ENCODE measurements at places on chromosomes 7 and 10.
A peak's percentile ranks its signal among the peaks of the same experiment; 100 is the strongest.

DNA sequence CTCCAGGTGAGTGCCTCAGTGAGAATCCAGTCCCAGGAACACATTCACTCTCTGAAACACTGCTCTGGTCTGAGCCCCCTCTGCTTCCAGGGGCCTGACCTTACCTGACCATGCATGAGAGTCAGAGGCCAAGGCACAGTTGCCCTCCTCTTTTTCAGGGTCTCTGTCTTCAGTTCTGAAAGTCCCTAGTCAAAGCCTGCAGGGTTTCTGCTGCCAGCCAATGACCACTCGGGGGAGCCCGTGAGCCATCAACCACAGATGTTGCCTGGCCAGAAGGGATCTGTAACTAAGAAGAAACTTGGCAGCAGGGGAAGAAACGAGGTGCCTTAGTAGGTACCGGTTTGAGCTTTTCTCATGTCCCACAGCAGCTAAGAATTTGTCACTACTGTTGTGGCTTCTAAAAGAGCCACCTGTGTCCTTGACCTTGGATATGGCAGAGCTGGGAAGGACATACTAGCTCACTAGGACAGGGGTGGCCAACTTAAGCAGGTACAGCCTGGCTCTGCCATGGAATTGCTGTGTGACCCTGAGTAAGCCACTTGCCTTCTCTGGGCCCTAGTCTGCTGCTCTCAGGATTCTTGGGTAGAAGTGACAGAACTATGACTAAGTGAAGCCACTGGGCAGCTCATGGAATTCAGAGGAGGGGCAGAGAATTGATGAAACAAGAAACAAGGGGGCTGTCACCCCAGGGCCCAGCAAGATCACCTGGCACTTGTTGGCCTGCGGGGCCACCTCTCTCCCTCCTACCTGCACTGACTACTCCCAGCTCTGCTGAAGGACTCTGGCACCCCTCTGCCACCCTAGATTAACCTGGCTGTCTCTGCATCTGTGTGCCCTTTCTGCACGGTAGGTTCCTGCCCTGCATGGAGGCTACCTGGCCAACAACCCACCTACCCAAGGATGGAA lies 83.8 kb upstream of the GPR26 start:
- DNase-seq, result peak; percentile 28

DNA sequence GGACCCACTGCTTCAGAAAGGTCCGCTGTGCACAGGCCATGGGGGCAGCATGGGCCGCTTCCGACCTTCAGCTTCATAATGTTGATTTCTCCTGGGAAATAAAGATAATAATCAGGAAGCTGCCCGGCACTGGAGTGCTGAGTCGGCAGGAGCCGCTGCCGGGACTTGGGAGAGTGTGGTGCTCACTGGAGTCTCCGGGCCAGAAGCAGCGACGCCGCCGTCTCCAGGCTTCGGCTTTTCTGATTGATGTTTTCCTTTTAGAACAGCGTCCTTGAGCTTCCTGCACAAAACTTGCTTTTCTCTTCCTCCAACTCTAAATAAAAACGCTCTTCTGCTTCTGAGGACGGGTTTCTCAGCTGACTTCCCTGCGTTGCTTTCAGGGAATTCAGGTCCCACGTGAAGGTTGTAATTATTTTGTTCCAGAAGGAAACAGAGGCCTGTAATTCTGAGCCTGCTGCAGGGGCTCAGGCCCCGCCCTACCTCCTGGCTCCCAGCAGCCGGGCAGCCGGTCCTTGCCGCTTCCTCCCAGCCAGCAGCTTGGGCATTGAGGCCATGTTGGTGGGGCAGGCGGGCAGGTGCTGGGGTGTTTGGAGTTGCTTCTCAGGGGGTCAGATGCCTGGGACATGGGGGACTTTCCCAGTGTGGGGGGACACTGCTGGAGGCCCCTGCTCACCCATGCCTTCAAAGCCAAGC lies 14.7 kb downstream of the PWWP2B start:
- no peak for DNase-seq

- no peak for DNase-seq
These were observed 20.8 kb upstream of the ADAM12 start for GRCh38 chr10:126408953-126409641.

- DNase-seq, result no peak
These were observed 74.7 kb downstream of the CUX1 start for GRCh38 chr7:101891936-101892640.
